ENCODE measurements at places on chromosomes 6 and 20.

DNA sequence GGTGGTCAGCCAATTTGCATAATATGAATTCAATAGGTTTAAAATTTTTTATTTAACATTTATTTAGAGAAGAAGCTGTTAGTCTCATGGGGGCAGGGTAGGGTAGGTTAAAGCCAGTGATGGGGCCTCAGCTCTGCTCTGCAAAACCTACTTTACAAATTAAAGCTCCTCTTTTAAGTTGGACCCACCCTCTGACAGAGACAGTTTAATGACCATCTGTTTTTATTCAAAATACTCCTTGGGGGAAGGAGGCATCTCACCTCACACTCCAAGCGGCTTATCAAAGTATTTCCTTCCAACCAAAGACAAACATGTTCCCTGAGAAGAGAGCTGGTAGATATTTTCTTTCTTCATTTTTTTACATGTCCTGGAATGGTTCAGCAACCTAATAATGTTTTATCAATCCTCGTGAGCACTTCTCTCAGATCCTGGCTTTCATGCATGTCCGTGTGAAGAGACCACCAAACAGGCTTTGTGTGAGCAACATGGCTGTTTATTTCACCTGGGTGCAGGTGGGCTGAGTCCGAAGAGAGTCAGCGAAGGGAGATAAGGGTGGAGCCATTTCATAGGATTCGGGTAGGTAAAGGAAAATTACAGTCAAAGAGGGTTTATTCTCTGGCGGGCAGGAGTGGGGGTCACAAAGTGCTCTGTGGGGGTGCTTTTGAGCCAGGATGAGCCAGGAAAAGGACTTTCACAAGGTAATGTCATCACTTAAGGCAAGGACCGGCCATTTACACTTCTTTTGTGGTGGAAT, 184.7 kb downstream of the GJA1 start:
- DNase-seq: no peak

GRCh38 chr6:136582711-136583471, 32.7 kb upstream of the MAP7 start:
- DNase-seq: no peak

DNA sequence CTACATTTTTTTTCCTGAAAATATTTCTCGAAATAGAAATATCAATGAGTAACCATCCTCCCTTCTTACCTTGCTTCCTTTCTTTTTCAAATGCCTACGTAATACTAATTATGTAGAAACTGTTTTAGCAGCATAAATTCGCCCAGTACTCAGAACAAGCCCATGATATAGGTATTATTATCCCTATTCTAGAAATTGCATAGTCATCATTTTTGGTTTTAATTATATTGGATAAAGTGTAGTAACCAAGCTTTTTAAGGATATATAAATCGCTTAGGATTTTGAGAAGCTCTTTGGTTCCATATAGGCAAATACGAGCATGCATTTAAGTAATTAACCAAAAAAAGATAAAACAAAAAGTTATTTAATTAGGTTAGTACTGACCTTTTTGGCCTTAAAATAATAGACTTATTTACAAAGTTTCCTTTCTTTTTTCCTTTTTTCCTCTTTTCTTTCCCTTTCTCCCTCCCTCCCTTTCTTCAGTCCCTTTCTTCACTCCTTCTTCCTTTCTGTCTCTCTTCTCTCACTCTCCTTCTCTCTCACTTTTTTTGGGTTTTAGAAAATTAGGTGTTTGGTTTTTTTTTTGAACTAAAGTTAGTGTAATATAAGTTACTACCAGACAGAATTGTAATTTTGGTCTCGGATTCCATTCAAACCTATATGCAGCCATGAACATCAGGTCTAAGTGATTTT, 457.7 kb downstream of the RFPL4B start:
- DNase-seq: no peak

- no peak for DNase-seq
These were observed 724.6 kb downstream of the UTRN start for GRCh38 chr6:145009711-145010110.

GRCh38 chr6:108175592-108176279, 9.9 kb downstream of the NR2E1 start:
- DNase-seq: no peak

DNA sequence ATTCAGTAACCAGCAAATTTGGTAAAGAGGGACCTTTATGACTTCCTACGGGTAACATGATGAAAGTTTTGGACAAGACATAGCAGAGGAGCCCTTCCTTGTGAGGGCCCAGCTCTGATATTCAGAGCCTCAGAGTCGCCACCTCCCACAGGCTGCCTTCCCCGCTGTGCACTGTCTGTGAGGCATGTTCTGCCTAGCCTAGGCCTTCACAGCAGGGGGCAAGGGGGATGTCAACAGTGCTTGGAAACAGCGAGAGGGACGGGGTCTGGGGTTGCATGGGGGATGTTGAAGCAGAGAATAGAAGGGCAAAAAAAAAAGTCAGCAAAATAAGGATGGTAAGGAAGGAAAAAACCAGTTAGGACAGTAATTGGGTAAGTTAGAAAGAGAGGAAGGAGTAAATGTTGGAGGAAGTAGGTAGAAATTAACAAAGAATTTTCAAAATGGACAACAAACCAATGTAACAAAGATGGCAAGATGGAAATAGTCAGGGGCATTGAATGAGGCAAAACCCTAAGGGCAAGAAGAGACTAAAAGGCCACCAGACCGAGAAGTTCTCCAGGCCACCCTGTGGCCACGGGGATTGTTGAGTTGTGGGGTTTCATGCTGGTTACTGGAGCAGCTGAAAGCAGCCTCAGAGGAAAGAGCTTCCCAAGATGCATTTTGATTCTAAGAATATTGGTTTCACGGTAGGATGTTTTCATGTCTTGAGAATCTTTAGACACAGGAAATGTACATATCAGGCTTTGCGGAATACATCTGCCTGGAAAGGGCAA, 139.8 kb downstream of the LY86 start:
- DNase-seq: no peak

GRCh38 chr6:152750694-152751093, at the start of gene VIP:
Gene VIP, plus strand, starts transcription at chr6:152750797. Its CDS starts 1,381 bp downstream, at chr6:152752178.
- no peak for DNase-seq

GRCh38 chr20:13567663-13568062, 71.1 kb downstream of the TASP1 start:
- DNase-seq: no peak

DNA sequence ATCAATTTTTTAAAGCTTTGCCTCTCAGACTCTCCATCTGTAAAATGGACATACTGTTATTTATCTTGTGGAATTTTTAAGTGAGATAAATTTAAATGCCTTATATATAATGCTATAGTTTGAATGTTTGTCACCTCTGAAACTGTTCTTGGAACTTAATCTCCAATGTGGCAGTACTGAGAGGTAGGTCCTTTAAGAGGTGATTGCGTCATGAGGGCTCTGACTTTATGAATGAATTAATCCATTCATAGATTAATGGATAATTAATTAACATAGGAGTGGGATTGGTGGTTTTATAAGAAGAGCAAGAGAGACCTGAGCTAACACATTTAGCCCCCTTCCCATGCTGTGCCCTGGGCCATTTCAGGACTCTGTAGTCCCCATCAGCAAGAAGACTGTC, 326.3 kb upstream of the TSHZ2 start:
- DNase-seq: no peak

GRCh38 chr6:642805-643204, 14.1 kb downstream of the HUS1B start:
- DNase-seq: no peak

- DNase-seq: no peak
These were observed 556 bp downstream of the NKX2-4 start for GRCh38 chr20:21396599-21397340.

- DNase-seq: no peak
These were observed 117.0 kb downstream of the EPB41L2 start for GRCh38 chr6:130946076-130946475.

DNA sequence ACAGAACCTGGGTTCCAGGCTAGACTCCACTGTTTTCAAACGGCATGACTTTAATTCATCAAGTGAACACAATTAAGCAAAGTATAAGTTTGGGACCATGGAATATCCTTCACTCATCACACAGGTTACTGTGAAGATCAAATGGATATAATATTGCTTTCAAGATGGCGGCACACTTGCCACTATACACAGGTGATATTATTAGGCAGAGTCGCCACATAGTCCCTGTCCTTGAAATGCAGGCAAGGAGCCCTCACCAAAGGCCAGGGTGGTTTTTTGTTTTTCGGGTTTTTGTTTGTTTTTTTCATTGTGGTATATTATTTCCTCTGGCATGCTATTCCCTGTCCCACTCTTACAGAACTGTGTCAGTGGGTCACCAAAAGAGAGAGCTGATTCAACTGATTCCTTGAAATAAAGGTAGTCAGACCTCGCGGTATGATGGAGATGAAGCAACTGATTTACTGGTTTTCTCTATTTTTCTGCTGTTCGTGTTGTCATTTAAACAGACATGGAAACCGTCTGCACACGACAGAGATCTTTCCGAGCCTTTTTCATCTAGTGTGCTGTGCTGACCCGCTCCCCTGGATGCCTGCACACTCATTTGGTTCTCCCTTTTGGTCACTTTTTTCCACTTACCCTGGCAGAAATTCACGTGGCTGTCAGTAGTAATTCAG, 29.7 kb downstream of the MYB start:
- DNase-seq: no peak

DNA sequence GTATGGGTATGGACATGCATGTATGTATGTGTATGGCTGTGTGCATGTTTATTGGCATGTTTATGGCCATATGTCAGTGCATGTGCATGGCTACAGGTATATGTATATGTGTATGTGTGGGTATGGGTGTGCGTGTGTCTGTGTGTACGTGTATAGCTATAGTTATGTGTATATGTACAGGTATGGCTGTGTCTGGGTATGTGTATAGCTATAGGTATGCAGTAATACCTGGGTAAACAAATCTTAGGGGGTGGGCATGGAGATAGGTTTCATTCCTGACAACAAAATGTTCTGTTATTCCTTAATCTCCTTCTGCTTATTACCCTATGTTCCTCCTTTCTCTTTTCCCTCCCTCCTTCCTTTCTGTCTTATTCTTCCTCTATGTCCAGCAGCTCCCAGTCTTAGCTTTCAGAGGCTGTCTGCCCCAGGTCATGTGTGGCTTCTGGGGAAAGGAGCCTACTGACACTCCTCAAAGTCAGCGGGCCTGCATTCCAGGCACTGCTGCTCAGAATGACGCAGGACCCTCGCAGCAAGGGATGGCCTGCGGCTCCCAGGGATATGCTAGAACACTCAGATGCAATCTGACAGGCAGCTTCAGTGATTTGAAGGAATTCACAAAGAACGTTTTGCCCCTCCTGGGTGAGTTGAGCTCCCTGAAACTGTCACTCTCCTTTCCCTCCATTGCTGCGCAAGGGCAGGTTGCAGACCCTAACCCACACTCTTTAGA, 139.3 kb upstream of the PHACTR1 start:
- DNase-seq: no peak

All from SK-N-MC (cell line).